ENCODE measurements at places on chromosomes 3 and 15.

- no peak for DNase-seq
Observed at GRCh38 chr15:80637747-80638146, 57.4 kb upstream of the ABHD17C start.

- DNase-seq: no peak
Observed at GRCh38 chr3:101992863-101993262, 143.5 kb downstream of the NFKBIZ start.

- no peak for DNase-seq
Observed at GRCh38 chr3:2090095-2090911, 8.4 kb upstream of the CNTN4 start.

DNA sequence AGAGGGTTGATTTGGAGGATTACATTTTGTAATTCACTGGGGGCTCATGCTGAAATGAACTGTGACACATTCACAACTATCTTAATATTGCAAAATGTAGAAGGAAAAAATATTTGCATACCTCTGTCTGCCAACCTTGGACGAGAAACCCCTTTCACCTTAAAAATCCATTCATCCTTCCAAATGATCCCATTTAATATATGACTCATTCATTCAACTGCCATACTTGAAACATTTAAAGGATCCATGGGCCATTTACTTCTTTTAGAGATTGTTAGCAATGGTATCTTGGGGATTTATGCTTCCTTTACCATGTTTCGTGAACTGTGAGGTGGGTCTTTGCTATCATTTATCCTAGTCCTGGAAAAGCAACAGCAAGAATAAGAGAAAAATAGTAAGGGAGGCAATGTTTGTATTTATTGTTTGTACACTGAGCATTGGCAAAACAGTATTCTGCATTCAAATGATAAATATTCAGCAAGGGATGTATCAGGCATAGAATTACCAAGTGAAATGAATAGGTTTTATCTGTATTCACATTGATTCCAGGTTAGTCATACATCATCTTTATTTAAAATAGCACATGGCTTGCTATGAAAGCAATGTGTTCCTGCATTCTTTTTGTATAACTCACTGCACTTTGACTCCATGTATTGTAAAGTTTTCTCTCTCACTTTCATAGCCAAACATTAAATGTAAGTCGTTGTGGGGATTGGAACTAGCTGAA, 378.1 kb downstream of the NSUN3 start:
- no peak for DNase-seq

DNA sequence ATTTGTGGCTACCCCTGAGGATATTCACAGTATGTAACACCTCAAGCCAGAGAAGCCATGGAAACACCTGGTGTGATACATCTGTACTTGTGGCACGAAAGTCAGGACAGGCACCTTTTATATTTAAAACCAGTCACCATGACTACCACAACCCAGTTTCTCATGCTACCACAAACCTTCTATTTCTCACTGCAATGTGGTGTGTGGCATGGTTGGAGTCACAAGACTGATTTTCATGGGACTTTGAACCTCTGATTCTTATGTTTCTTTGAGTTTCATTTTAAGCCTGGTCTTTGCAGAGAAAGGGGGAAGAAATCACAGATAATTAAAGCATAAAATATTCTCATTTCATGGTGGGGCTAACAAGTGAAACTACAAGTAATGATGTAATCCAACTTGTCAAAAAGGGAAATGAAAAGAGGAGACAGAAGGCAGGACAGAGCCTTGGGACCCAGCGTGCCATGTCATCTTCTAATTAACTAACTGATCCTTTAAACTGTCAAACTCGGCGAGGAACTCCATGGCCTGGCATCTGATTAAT, 175.9 kb downstream of the PDZRN3 start:
- no peak for DNase-seq

DNA sequence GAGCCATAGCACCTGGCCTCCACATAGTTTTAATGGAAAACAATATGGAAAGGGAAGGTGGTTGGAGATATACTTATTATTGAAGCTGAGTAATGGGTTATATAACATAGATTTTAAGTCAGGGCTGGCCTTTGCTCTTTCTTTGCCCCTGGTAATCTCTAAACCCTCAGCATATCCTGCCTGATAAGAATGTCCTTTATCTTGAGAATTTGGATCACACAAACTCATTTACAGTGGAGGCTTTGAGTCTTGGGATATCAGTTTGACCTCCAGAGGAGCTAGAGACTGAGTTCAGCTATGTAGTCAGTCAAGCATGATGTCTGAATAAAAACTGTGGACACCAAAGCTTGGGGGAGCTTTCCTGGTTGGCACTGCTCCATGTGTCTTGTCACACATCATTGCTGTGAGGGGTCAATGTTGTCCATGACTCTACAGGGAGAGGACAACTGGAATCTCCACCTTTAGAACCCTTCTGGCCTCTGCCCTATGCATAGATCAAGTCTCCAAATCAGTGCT, 9.0 kb upstream of the C3orf33 start:
- no peak for DNase-seq
